ENCODE measurements at places on chromosomes 3 and 15. TPM values are rescaled to one million over a fixed set of nuclear protein-coding genes. Genes with fewer than 3 reads are reported as not detected.

DNA sequence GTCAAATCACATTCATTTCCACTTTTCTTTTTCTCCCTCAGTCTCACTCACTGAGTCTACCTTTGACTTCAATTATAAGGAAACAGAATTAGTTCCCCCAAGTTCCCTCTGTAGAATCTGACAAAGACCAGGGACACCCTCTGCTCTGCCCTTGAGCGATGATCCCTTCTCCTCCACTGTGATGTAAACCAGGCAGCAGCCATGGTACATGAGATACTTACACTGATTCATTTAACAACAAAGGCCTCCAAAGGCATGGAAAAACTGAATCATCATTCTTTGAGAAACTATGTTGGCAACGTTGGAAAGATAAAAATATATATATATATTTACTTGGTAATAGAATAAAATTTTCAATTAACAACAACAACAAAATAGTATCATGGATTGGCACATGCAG lies 84.1 kb downstream of the P3H2 start:
- DNase-seq, result peak; percentile 44

- no peak for DNase-seq
Observed at GRCh38 chr3:183259621-183260020, 6.6 kb downstream of the B3GNT5 start.

- no peak for DNase-seq
Observed at GRCh38 chr15:80495401-80495942, 91.3 kb downstream of the ARNT2 start.

DNA sequence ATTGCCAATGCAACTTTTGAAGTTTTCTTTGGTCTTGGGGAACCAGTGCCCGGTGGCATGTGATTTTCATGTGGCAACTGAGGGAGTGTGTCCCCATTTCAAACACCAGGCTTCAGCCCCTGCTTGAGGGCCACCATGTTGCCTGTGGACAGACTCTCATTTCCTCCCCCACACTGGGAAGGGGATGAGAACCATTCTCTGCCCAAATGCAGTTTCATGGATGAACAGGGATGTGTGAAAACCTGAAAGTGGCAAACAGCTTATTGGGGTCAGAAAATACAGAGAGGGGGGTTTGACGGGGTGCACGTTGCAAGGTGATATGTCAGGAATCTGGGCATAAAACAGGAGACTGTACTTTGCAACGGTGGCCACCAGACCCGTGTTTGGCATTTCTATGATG lies 6.3 kb downstream of the FAM107A start:
- DNase-seq, result no peak

GRCh38 chr3:53694046-53694445 lies 152.2 kb downstream of the CHDH start:
- DNase-seq, result no peak

GPR149 gene
- polyA plus RNA-seq, result 0.50 TPM

GRCh38 chr3:130291148-130291547 lies 54.3 kb upstream of the COL6A5 start:
- DNase-seq, result no peak

DNA sequence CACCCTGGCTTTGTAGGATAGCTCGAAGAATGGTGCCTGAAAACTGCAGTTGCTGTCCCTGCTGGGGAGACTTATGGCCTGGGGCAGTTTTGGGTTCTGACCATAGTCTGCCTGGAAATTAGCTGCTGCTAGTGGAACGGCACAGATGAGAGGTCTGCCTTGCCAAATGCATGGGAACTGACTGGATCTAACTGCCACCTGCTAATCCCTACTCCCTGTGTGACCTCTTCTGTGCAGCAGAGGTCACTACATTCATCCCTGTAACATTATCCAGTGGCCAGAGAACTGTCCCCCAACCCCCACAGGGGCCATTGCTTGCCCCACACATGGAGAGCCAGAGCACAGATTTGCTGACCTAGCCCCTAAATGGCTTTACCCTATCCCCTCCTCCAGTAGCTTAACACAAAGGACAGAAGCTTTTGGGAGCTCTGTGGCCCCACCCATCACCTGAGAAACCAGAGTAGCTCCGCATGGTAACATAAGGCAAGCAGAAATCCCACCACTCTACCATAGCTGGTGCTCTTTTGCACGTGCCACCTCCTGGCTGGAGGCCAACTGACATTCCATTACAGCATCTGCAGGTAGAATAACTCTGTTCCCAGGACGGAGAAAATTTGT lies 840.0 kb downstream of the EPHA3 start:
- DNase-seq, result no peak
